ENCODE measurements at places on chromosomes 5 and 9.

DNA sequence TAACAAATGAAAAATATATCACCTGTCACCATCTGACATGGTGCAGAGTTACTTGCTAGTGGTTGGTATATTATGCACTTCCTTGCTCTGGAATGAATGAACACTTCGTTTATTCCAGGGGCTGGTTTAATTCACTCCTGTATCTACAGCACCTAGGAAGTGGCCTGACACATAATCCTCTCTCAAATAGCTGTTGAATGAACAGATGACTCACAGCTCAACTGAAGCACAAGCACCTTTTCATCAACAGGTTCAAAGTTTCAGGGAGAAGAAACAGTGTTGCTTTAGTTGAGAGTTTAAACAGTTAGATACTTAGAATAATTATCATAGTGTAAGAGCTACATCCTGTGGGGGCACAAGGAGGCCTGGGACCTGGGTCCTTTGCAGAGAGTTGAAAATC, 135.0 kb upstream of the DAP start:
- no peak for DNase-seq

GRCh38 chr9:33737811-33738606, 57.4 kb upstream of the PRSS3 start:
- DNase-seq, result no peak

GRCh38 chr5:167699432-167699831, 592.0 kb upstream of the WWC1 start:
- DNase-seq, result no peak

DNA sequence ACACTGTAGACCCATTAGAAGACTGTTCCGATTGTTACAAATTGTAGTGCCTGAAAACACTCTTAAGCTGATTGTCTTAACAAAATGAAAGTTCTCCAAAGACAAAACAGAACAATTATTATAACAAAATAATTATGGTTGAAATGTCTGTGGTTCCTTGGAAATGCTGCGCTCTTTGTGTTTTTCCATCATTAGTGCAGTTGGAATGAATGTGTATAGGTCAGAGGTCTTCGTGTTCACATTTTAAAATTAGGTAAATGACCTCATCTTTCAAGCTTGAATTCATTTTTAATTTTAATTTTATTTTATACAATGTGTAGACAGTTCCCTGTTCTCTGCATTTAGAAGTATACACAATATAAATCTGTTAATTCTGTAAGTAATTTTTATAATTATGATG, 56.7 kb upstream of the NXNL2 start:
- DNase-seq, result no peak

GRCh38 chr5:1034421-1034905, 25.9 kb downstream of the NKD2 start:
- DNase-seq, result no peak

DNA sequence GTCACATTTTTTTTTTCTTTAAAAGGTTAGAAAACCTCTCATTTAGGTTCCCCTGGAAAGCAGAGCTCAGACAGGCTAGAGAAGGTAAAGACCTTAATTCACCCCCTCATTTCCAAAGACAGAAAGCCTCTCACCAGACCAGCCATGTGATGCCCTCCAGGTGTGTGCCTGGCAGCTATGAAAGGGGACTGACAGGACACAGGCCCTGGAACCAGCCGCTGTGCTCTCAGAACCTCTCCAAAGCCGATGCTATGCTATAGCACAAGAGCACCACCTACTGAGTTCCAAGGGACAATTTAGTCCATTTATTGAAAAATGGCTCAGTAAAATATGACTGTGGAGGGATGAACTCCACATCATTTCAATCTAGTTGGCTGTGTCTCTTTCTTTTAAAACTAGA, 48.8 kb downstream of the FANCC start:
- DNase-seq, result no peak

GRCh38 chr9:113585555-113585954, 122.0 kb downstream of the RGS3 start:
- no peak for DNase-seq

- no peak for DNase-seq
Observed at GRCh38 chr9:81132796-81133195, 556.6 kb downstream of the TLE1 start.

DNA sequence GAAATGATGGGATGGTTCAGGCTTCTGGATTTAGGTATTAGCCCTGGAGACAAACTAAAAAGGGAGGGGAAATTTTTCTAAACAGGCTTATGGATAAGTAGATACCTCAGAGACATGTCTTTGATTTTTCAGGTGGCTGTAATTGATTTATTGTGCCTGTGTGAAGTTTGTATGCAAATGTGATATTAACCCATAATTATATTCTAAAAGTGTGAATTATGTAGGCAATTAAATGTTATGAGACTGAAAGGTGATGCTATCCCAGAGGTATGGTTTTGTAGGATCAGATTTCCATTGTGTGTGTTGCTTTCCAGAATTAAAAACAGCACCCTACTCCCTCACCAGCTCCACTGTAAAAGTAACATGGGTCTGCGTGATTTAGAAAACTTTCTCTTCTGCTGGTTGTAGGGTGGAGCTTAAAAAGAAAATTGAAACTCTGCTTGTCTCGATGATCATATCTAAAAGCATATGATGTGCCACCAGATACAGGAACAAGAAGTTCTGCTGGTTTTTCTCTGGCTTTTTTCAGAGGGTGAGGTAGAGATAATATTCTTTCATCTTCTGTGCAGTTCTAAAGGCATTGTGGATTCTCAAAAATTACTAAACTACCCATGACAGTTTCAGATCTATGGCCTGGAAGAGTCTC, 71.8 kb upstream of the TAF11L2 start:
- DNase-seq, result no peak

GRCh38 chr9:98550206-98550820, 158.4 kb downstream of the GABBR2 start:
- DNase-seq, result no peak

DNA sequence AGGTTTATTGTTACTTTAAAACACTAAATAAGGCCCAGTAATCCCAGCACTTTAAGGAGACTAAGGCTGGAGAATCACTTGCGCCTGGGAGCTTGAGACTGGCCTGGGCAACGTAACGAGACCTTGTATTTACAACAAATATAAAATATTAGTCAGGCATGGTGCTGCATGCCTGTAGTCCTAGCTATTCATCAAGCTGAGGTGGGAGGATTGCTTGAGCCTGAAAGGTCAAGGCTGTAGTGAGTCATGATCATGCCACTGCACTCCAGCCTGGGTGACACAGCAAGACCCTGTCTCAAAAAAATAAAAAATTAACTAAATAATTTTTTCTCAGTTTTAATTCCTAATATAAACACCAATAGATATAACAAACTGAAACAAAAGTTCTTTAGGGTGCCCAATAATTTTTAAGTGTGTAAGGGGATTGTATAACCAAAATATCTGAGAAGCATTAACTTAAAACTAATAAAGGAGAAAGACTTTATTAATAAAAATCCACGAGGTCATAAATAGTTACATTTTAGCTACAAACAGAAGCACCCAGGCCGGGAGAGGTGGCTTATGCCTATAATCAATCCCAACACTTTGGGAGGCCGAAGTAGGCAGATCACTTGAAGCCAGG, 32.7 kb downstream of the FAM13B start:
- DNase-seq, result no peak

DNA sequence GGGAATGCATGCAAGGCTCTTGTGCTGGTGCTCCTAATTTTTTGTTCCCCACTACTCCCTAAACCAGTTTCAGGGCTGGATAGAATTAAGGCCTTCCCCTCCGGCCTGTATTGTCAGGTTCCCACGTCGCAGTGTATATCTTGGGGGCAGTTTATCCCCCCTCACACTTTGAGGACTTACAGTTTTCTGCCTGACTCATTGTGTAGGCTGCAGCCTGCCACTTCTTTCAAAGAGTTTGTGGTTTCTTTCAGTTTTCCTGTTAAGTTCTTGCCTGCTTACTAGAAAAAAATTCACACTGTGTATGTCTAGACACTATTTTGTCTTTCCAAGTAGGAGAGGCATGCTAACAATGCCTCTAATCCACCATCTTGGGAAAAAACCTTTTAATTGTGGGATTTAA, 28.4 kb upstream of the BTNL3 start:
- DNase-seq, result no peak

GRCh38 chr9:123883634-123884033, 46.3 kb downstream of the DENND1A start:
- DNase-seq, result no peak

GRCh38 chr9:81146684-81147337, 542.5 kb downstream of the TLE1 start:
- no peak for DNase-seq

- DNase-seq, result no peak
Observed at GRCh38 chr5:1161108-1161832, 40.1 kb upstream of the SLC6A19 start.

GRCh38 chr9:32884482-32884881, 101.1 kb downstream of the TMEM215 start:
- DNase-seq, result no peak

- DNase-seq, result no peak
Observed at GRCh38 chr9:113603048-113603375, 139.5 kb downstream of the RGS3 start.
